CD4-positive, alpha-beta T cell treated with Interleukin-6 for 4 hours (primary cell): ENCODE measurements at places on chromosomes 4 and X.

DNA sequence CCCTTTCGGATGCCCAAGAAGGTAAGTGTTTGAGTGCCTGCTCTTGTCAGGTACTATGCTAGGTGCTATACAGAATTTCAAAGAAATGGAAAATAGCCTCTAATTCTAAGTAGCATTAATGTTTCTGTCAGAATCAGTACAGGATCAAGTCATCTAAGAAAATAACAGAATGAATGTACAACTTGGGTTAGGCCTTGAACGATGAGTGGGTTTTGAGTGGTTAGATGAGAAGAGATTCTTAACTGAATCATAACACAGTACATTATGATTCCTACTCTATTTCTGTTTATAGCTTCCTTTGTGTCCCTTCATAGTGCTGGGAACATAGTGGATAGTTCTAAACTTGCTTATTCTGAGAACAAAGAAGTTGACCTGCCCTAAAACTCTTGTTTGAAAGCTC lies 253.9 kb downstream of the GLUD2 start:
- DNase-seq = no peak

DNA sequence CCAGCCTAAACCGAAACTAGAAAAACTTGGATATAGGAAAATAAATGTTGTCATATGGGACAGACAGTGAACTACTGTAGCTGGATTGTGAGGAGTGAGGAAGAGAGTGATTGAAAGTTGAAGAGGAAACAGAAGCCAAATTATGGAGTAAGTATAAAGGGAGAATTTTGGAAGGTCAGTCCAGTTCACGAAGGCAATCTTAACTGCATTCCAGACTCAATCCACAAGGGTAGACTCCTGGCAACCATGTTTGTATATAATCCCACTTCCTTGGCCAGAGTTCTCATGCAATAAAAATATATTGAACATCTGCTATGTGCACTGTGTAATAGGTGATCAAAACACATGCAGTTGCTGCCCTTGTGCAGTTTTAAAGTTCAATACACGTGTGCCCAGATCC lies 58.6 kb upstream of the CAMK2D start:
- DNase-seq = no peak

GRCh38 chr4:111849746-111850284 lies 295.4 kb upstream of the FAM241A start:
- DNase-seq = no peak

DNA sequence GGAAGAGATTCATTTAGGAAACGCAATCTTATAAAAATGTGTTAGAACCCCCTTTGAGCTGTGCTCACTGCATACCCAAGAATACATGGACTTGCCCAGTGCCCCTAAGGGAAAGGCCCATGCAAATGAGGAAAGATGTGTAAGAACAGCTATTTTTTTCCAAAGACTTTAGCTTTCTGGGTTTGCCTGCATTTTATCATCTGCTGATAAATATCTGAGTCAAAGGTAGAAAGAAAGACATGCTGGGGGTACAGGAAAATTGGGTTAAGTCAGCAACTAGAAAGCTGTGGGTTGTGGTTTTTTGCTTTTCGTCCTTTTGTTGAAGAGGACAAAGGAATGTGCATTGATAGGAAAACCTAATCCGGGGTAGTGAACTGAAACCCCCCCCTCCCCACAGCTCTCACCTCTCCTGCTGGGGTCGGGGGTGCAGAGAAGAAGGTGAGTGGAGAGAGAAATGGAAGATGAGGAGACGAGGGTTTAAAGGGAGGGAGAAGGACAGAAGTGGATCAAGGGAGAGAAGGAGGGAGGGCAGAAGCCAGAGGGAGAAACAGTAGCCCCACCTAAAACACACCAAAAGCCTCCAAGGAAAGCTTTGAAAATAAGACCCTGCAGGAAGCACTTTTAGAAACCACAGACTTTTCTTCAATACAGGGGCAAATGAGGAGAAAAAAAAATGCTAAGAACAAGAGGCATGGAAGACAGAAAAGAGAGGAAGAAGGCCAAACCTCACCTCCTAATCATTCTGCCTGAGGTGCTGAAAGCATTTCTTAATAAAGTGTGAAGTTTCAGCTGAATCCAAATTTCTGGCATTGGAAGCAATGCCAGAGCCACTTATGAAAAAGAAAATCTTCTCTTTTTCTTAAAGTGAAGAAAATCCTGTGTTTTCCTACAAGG lies 49.3 kb downstream of the KDR start:
- no peak for DNase-seq

- peak; percentile 92 for DNase-seq
Measured at GRCh38 chrX:154534526-154535322, 11.9 kb downstream of the G6PD start.

- DNase-seq = no peak
Measured at GRCh38 chr4:83362492-83363329, 28.1 kb upstream of the HPSE start.

GRCh38 chrX:14232688-14233087 lies 203.0 kb upstream of the GEMIN8 start:
- no peak for DNase-seq

- peak; percentile 33 for DNase-seq
Measured at GRCh38 chr4:108762559-108763225, at the start of gene ETNPPL. ETNPPL (minus strand) TSS chr4:108763053; CDS start chr4:108762898, 155 bp downstream.

GRCh38 chr4:54496412-54496811 lies 161.3 kb upstream of the KIT start:
- DNase-seq = no peak

DNA sequence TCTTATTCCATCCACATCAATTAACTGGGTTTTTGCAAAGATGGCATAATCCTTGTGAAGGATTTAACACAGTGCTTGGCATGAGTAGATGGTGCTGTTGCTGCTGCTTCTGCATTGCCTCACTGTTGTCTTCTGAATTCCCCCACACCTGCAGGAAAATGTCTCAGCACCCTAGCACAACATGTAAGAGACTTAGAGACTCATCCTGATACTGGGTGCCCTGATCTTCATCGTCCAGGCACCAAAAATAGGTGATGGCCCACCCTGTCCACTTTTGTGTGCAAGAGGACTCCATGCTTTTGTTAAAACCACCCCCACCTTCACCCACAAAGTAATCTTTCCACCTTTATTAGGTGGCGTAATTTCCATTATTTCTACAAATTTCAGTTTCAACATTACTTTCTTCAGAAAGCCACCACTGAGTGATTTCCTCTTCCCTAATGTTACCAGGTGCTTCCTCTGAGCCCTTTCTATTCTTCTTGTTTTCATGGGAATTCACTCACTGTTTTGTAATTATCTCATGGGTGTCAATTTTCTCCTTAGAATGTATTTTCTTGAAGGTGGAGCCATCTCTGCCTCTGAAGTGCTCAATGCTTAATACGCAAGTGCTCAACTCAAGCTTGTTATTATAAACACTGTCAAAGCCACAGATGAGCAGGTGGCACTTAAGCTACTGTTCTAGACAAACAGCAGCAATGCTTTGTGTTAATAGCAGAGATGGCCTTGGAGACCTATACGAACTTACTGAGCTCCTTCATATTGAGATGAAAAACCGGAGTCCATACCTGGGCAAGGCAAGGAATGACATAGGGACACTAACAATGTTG lies 89.5 kb downstream of the HS3ST1 start:
- DNase-seq = no peak

- no peak for DNase-seq
Measured at GRCh38 chrX:17038277-17038676, 91.8 kb downstream of the REPS2 start.

GRCh38 chrX:77446029-77446585 lies 1.1 kb upstream of the FGF16 start:
- DNase-seq = no peak

GRCh38 chr4:54967289-54967688 lies 158.1 kb downstream of the KDR start:
- DNase-seq = no peak

GRCh38 chr4:86910820-86911684 lies 18.8 kb upstream of the C4orf36 start:
- DNase-seq = no peak

DNA sequence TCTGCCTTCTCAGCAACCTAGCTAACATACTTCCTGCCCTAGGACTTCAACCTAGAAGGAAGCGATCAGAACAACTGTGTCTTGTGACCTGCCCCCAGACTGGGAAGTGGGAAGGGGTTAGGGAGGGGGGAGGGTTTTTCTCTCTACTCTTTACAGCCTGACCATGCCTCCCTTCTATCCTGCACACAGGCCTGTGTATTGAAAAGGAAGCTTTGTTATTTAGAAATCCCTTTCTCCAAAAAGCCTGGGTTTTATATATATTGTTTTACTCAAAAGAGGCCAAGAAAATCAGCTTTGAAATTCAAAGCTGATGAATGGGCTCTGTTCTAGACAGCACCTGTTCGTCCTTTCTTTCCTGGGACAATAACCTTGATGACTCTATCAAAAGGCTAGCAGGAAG lies 35.2 kb upstream of the SMS start:
- no peak for DNase-seq

GRCh38 chr4:87188048-87188447 lies 32.4 kb downstream of the KLHL8 start:
- DNase-seq = no peak

DNA sequence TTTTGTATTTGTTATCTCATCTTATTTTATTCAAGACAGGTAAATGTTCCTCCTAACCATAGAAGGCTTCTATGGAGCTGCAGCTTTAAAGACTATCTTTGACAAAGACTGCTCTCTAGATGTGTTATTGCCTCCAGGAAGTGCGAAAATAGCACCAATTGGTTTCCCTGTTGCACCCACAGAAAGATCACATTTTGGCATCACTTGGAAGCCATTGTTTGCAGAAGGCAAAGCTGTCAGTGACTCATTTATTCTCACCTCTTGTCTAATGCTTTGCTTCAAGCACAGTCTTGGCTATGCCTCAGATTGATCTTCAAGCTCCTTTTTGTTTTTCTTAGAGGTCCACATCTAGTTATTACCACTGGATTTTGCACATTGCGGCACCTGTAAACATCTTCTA lies 150.3 kb downstream of the PCDH7 start:
- no peak for DNase-seq

DNA sequence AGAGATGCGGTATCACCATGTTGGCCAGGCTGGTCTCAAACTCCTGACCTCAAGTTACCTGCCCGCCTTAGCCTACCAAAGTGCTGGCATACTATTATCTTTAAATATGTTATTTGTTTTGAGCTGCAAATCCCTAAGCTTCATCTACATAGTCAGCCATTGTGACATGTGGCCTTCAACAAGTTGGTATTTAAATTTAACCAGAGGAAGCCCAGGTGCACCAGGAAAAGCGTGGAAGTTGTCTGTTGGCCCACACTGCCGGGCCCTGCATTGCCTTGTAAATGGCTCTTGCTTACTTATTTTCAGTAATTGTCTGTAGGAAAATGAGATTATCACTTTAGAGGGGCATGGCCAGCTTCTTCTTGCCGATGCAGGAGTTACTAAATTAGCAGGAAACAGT lies 6.0 kb downstream of the WWC2 start:
- no peak for DNase-seq

GRCh38 chr4:73068491-73069337 lies 802 bp downstream of the COX18 start:
- no peak for DNase-seq

DNA sequence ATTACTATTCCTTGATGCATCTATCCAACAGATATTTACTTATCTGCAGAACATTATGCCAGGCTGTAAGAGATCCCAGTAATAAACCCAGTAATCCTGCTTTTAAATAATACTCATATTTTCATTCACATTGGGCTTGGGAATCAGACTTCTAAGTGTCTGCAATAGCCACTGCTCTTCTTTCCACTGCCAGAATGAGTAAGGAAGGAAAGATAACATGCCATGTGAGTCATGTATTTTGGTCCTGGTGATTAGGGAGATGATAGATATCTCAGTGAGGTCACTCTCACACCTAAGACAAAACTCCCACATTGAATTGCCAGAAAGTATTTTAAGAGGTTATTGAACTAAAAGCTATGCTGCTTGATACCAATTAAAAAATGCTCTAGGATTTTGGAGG lies 13.9 kb upstream of the HEPH start:
- DNase-seq = no peak

DNA sequence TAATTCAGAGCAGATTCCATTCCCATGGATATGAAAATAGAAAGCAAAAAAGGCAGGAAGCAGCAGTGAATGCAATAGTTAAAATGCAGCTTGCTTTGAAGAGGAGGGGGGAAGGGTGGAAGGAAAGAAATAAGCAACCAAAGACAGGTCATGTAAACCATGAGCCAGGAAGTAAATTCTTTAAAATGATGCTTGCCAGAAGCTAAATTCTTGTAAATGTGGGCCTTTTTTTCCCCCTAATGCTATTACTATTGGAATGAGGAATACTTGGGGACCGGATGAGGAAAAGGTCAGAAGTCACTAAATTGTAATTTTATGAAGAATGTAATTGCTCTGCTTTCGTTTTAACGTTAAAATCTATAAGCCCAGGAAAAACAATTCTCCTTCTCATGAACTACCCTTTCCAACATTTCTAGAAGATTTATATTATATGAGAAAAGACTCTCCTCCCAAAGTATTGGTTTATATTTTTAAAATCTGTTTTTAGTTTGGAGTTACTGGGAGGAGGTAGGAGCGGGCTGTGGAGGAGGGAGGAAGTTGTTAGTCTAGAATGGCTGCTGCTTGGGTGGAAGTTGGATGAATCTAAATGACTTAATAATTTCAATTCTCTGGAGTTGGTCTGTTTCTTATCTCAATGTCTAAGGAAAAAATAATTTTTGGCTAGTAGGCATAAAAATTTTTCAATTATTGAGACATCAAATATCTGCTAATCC lies 77.6 kb upstream of the PCDH18 start:
- DNase-seq = no peak

DNA sequence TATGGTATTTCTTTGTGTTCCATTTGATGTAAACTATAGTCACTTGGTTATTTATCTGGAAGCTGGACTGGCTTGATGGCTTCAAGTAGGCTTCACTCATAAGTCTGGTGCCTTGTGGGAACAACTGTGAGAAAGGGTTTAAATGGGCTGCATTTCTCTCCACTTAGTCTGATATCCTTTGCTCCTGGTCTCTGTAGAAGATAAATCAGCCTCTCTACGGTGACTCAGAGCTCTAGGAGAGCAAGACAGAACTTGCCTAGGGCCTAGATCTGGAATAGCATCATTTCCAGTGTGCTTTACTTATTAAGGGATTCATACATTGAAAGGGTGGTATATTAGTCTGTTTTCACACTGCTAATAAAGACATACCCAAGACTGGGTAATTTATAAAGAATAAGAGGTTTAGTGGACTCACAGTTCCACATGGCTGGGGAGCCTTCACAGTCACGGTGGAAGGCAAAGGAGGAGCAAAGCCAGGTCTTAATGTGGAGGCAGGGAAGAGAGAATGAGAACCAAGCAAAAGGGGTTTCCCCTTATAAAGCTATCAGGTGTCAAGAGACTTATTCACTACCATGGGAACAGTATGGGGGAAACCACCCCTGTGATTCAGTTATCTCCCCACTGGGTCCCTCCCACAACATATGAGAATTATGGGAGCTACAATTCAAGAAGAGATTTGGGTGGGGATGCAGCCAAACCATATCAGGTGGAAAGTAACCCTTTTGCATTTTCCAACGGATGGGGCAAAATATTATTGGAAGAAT lies 1746.4 kb upstream of the PCDH7 start:
- DNase-seq = no peak

DNA sequence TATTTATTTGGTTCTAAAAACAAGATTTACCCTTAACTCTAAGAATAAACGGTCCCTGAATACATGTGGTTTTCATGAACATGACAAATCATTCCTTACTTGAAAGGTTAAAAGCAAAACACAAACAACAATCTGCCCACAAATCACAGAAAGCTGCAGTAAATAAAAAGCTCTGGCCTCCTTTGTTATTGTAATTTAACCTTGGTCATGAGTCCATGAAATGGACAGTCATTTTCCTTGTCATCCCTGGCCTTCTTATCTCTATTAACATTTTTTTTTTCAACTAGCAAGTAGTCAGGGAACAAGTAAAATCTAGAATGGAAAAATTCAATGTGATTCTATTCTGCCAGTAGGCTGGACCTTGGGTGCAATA lies 92.7 kb downstream of the SCD5 start:
- no peak for DNase-seq
